Kidney glomerular epithelial cell (primary cell): ENCODE measurements at places on chromosomes 4 and X.

DNA sequence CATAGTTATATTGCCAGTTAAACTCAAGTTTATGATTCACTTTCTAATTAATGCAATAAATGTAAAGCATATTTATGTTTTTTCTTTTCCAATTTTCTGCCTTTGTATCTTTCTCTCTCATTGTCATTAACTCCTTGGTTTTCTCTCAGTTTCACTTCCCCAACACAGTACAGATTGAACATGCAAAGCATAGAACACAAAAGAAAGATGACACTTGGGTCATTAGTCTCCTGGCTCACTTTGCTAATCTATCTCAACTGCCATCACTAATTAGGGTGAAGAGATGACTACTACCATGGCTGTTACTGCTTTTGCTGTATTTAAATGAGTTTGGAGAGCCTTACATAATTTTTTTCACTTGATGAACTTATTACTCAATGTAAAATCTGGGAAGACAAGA, 12.3 kb upstream of the NAA11 start:
- DNase-seq, result no peak

DNA sequence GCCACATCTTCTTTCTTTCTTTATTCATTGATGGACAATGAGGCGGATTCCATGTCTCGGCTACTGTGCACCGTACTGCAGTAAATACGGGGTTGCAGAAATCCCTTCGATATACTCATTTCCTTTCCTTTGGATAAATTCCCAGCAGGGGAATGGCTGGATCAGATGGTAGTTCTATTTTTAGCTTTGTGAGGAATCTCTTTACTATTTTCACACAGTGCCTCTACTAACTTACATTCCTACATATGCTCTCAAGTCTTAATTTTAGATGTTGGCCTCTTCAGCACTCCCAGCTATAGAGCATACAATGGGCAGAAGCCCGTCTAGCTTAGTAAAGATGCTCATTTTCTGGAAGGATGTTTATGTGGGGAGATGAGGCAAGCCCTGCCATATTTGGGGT, 317.4 kb downstream of the ASMT start:
- DNase-seq, result no peak

DNA sequence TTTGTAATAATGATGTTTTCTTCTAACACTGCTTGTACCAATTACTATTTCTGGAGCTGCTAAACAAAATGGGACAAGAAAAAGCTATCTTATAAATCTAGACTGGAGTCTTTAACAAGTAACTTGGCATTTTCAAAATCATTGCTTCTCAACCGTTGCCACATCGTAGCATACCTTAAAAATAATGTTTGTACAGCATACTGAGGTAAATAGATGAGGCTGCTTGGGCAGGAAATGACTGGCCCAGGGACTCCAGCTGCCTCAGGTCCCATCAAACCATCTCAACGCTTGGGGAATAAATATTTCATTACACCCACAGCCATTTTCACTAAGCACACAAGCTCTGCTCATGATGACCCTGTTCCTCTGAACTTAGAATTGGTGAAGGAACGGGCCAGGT, 115.1 kb downstream of the SPANXA1 start:
- no peak for DNase-seq

- no peak for DNase-seq
Observed at GRCh38 chr4:6855692-6856297, 53.8 kb upstream of the TBC1D14 start.

- no peak for DNase-seq
Observed at GRCh38 chr4:84689197-84689596, 106.3 kb downstream of the CDS1 start.

DNA sequence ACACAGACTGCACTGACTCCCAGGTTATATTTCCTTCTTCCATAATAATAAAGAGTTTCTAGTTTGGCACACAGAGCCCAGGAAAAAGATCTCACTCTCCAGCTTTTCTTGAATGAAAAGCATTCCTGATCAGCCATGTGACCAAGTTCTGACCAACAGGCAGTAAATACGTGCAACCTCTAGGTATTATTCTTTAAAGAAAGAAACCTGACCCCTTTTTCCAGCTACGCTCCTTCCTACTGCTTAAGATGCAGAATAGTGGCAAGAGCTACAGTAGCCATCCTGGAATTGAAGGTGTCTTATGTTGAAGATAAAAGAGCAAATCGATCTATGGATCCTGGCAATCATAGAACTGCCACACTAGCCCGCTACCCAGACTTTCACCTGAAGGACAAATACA, 76.7 kb downstream of the LRBA start:
- DNase-seq, result no peak

DNA sequence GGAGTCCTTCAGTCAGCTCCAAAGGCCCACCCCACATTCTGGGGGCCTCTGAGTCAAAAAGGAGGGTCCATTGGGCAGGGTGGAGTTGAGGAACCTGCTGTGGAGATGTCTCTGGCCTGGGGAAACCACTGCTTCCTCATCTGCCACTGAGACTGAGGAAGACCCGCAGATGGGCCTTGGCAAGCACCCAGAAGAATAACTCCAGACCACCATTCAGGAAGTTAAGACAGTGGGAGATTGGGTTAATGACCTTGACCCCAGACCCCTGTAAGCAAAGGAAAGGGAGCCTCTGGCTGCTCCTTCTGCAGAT, 8.1 kb upstream of the HSD17B10 start:
- DNase-seq, result no peak

DNA sequence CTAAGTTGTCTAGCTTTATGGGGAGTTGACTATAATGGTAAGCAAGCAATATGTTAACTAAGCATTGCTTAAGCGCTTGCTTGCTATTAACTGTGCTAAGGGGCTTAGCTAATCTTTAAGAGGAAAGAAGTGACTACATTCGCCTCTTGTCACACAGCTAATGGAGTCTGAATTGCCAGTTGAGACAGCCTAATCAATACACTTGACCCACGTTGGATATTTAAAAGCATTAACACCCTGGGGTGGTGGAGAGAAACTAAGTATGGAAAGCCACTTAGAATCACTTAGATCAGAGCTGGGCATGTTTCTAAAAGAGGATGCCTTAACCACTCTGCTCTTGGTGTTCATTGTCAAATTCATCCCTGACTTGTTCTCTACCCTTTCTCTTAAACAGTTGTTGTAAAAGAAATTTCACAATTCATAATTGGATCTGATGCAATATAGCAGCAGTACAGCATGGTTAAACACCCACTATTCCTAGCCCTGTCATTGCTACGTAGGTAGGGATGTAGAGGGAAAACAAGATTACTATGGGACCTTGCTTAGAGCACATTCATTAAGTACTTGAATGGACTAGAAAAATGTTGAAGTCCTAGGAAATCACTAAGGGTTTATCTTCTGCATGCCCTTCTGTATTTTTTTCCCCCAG, 3.5 kb downstream of the ZAR1 start:
- DNase-seq, result no peak
